Fibroblast of mammary gland (primary cell): ENCODE measurements at places on chromosomes 16 and 17.
A peak's percentile ranks its signal among the peaks of the same experiment; 100 is the strongest.

- no peak for DNase-seq
Observed at GRCh38 chr17:2723505-2723996, 12.0 kb upstream of the CLUH start.

DNA sequence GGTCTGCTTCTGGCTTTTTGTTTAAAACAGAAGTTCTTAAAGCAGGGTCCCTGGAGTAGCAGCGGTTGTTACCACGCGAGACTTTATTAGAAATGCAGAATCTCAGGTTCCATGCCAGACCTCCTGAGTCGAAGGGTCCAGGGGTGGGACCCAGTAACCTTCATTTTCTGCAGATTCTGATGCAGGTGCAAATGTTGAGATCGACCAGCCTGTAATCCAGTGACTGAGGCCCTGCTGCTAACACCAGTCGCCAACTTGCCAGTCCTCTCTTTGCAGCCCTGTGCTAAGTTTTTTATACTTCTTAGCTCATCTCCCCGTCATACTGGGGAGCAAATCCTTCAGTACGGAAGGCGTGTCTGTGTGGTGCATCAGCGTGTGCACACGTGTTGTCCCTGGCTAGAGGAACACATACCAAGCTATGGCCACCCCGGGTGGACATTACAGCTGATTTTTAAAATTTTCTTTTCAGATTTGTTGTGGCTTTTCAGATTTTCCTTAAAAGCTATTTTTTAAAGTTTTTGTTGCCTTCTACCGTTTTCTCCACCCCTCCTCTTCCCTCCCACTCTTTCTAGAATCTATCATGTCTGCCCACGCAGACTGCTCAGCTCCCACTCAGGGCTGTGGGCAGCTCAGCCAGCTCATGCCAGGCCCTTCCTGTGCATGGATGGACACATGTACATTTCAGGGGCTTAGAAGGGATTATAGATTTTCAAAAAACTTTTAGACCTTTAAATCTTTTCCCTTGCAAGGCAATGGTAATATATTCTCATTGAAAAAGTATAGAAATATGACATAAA lies 57.7 kb downstream of the MEAK7 start:
- DNase-seq = peak; percentile 51

- DNase-seq = no peak
Observed at GRCh38 chr17:70994194-70994593, 824.9 kb downstream of the KCNJ2 start.

- DNase-seq = no peak
Observed at GRCh38 chr16:77307426-77308162, 108.4 kb downstream of the SYCE1L start.

DNA sequence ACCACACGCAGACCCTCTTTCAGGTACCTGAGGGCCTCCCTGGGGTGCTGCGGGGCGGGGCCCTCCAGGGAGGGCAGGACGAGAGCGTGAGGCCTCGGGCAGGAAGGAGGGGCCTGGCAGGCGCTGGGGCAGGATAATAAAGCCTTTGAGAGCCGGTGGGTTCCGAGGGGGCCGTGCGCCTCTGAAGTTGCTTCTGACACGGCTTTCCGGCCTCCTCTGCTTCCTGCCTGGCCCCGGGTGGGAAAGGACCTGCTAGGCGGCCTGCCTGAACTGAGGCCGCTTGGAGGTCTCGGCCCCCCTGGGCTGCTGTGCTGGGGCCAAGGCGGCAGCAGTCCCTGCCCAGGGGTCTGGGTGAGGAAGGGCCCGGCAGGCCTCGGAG lies 10.4 kb downstream of the CENPX start:
- DNase-seq = no peak

- no peak for DNase-seq
Observed at GRCh38 chr16:77910021-77910420, 112.3 kb upstream of the CLEC3A start.

DNA sequence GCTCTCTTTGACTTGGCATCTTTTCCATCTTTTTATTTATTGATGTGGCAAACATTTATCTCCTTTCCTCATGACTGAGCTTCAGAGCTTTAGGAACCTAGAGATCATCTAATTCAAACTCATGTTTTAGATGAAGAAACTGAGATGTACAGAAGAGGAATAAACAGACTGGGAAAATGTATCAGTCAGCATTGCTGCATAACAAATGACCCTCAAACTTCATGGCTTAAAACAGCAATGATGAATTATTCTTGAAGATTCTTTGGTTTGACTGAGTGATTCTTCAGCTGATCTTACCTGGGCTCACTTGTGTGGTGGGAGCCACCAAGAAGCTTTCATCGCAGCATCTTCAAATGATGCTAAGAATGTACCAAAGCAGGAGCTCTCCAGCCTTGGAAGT lies 44.0 kb upstream of the IRF8 start:
- no peak for DNase-seq

DNA sequence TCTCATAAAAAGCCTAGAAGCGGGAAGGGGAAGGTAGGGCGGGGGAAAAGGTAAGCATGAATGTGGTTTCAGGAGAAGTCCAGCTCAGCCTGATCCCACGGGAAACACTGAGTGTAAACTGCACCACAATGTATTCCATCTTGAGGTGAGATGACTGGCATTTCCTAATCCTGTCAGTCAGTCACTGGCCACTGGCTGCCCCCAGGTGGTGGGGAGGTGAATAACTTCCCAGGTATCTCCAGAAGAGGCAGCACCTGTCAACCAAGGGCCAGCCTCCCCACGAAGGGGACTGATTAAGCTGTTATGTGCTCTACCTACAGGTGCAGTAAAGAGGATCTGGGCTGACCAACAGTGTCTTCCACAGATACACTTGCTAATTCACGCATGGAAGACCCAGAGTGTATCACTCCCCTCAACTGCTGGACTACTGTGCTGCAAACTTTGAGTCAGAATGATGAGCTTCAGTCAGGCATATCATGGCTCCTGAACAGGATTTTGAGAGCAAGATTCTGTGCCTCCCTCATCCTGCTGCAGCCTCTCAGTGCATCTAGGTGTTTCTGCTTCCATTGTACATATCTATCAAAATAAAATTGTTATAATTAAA lies 108.5 kb upstream of the CCL2 start:
- peak; percentile 2 for DNase-seq

GRCh38 chr16:50244504-50245416 lies 21.6 kb upstream of the ADCY7 start:
- DNase-seq = peak; percentile 18

- no peak for DNase-seq
Observed at GRCh38 chr17:78561166-78561565, 16.0 kb downstream of the DNAH17 start.

GRCh38 chr16:14389359-14389758 lies 240.7 kb downstream of the PARN start:
- DNase-seq = no peak

- DNase-seq = peak; percentile 55
Observed at GRCh38 chr17:68849673-68850610, 105.2 kb downstream of the ABCA8 start.

DNA sequence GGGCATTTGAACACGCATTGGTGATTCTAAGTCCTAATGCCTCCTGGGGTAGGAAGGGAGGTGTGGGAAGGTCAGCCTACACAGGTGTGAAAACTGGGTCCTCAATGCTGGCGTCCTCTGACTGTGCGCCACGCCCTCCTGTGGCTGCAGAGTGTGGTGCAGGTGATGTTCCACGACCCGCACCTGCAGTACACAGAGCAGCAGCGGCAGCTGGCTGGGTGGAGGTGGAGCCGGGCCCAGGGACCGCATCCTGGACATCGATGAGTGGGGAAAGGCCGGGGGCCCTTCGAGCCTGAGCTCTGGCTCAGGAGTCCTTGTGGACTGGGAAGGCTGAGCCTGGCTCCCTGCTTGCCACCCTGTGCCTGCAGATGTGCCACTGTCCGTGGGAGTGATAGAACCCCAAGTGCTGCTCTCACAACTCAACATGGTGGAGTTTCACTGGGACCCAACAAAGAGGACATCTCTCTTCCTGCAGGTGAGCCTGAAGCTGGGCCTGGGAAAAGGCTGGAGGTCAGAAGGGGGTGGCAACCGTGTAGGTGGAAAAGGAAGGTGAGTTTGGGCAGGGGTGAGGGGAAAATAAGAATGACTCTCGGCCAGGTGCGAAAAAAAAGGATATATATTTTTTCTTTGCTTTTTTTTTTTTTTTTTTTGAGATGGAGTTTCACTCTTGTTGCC lies 14.0 kb upstream of the STAC2 start:
- no peak for DNase-seq

DNA sequence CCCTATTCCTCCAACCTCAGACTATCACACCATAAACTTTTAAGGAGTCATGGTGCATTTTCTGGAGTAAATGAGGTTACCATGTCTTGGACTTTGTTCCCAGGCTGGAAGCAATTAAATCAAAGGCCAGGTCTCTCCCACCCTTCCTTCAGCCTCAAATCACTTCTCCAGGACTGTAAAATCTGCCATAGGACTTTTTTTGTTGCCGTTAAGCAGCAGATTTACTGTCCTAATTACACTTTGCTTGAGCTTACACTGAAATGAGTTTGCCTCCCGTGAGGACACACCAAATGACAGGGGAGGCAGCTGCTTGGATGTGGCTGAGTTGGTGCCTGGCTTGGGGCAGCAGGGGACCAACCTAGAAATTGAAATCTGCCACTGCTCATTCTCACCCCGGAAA lies 14.7 kb downstream of the DCAKD start:
- no peak for DNase-seq

DNA sequence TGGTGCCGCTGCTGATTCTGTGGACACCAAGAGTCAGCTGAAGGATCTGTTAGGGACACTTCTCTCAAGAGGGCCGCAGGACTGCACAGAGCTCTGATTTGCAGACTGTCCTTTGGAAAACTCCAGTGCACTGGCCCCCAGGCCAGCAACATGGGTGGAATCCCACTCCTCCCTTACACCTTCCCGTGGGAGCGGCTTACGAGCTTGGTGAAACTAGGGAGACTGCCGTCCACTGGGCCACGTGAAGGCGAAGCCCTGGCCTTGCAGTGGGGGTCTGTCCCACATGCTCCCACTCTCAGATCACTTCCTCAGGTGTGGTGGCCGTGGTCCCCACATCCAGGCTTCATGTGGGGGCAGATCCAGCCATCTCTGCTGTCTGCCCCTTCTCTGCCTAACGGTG lies 36.4 kb downstream of the PSME3IP1 start:
- DNase-seq = no peak
